ENCODE measurements at places on chromosomes 2 and 18.

DNA sequence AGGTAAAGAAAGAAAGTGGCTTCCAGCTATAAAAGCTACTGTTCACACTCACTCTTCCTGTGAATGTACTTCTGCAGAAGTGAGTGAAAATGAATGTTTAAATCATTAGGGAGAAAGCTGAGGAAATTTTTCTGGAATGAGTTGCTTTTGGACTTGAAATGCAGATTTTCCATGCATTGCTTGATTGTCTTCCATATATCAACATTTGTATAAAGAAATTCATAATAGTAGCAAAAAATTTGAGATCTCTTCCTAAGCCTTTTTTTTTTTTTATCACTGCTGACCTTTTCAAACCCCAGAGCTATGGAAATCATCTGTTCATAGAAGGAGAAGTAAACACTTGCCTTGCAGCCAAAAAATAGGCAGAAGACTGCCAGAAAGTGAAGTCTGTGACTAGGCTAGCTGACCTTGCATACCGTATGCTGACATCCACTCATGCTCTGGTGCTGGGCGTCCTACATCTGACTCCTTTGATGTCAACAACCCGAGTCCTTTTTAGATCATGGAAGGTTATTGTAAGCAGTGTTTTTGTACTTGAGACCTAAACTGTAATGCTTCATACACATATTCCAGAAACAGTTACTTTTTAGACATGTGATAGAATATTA is 154.5 kb upstream of the RASGRP3 start:
- no peak for DNase-seq

- DNase-seq, result no peak
These were observed 67.7 kb downstream of the DPP4 start for GRCh38 chr2:162006337-162006736.

DNA sequence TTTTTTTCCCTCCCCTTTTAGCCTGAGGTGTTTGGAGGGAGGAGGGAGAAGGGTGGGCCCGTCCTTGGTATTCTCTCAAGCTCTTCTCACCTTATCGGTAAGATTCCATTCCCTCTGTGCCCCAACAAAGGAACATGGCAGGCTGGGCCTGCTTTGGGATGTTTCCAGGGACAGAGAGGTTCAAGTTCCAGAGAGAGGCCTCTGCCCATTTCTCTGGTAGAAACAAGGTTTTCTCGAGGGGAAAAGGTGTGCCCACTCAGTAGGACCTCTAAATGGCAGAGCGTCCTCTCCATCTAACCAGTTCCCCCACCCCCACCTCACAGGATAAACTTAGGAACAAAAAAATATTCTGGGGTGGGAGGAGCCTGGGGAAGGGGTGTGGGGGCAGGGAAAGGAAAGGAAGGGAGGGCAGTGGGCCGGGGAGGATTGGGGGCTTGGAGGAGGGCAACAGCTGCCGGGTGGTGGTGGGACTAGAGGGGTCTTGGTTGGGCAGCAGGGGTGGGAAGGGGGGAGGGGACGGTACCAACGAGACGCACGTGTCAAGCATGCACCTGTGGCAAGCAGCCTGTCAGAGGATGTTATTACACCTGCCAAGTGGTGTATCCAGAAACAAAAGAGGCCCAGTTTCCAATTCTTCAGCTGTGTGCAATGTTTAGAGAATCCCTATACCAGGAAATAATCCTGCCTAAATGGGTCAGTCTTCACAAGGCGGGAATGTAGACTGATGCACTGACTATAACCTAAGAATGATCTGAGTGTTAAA is 2.1 kb downstream of the PCBP1 start:
- no peak for DNase-seq

DNA sequence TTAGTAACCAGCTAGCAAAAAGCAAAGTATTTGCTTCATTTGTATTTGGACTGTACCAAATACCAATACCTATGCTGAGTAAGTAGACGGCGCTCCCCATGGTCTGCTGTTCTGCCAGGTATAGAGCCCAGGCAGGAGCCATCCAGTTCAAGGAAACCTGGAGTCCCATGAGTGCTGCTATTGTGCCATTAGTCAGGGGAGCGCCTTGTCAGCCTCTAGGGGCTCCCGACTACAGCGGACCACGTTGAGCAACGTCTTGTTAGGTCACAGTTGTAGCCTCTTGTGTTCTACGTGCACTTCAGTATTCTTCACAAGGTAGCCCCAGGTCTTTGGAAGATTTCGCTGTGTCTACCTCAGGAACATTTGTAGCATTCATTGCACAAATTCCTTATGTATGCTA is 21.6 kb upstream of the SLC9A2 start:
- no peak for DNase-seq

- DNase-seq, result no peak
These were observed 5.1 kb upstream of the PROM2 start for GRCh38 chr2:95269036-95269680.

GRCh38 chr2:233422050-233422639 is 67.9 kb downstream of the DGKD start:
- no peak for DNase-seq

- DNase-seq, result no peak
These were observed 127.1 kb downstream of the RBMS1 start for GRCh38 chr2:160366474-160366873.

GRCh38 chr2:216700088-216700567 is 4.8 kb upstream of the IGFBP5 start:
- no peak for DNase-seq
